Suppressor macrophage treated with lipopolysaccharide for 1 hour (primary cell): ENCODE measurements at places on chromosomes 11 and 22.

GRCh38 chr11:111582163-111582562, 20.1 kb upstream of the SIK2 start:
- no peak for DNase-seq

GRCh38 chr11:105960252-105961245, 61.5 kb downstream of the MSANTD4 start:
- no peak for DNase-seq

GRCh38 chr22:17785185-17786184, 11.2 kb upstream of the BID start:
- peak; percentile 82 for DNase-seq

- no peak for DNase-seq
These were observed 496 bp upstream of the CST6 start for GRCh38 chr11:66011239-66011784.

GRCh38 chr22:22691055-22691454, 46.6 kb downstream of the GGTLC2 start:
- DNase-seq: no peak

- DNase-seq: no peak
These were observed 7.3 kb upstream of the ADAMTS8 start for GRCh38 chr11:130435671-130436070.

DNA sequence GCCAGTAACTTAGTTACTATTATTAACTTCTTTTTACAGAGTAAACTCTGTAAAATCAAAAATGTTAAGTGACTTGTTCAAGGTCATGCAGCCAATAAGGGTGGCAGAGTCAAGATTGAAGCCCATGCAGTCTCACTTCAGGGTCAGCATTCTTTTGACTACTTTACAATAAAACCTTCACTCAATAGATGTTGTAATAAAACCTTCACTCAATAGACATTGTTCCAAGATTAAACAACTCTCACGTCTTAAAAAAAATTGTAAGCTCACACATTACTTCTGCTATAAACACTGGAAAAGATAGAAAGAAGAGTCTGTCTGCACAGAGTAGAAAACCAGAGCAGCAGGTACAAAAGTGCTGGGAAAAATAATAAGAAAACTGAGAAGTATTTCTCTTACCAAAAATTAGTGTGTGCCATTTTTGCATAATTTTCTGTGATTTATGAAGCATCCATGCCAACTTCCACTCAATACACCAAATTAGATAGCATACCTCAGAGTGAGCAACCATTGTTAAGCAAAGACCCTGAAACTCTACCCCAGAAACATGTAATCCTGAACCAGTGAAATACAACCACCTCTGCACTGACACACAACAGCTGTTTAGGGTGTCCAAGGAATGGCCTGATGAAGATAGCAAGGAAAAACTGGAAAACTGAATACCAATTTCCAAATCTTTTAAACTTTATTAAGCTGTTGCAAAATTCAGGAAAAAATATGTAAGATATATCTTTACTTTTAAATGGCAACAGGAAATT, 4.9 kb upstream of the SOX6 start:
- no peak for DNase-seq

DNA sequence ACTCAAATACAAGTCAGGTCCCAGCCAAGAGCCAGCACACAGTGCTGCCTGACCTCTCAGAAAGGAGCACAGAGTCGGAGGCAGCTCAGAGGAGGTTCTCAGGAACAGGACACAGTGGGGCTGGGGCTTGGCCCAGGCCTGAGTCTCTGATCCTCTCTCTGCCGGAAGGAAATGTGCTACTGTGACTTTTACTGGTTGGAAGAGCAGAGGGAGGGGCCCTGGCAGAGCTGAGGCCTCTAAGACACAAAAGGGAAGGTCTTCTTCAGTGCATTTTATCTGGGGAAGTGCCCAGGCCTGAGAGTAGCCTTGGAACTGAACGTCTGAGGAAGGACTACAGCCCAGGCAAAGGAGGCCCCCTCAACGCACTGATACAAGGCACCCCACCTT, 16.2 kb upstream of the CASTOR1 start:
- peak; percentile 72 for DNase-seq

DNA sequence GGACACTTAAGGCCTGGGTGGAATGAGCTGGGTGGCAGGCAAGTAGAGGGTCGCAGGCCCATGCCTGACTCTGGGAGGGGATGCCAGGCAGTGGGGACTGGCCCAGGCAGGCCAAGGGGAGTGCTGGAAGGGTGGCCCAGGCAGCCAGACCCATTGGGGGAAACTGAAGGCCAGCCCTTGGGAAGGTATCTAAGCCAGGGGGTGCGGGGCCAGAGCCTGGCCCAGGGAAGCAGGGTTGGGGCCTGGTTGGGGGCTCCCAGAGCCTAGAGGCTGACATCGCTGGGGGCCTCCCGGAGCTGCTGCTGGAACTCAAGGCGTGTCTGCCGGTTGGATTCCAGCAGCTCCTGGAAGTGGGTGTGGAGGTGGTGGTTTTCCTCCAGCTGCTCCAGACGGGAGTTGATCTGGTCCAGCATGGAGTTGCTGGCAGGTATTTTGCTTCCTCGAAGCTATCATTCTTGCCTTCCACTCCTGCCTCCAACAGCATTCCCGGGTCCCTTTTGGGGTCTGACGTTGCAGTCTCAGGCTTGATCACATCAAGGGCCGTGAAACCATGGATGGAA, 35.3 kb upstream of the XBP1 start:
- DNase-seq: no peak

DNA sequence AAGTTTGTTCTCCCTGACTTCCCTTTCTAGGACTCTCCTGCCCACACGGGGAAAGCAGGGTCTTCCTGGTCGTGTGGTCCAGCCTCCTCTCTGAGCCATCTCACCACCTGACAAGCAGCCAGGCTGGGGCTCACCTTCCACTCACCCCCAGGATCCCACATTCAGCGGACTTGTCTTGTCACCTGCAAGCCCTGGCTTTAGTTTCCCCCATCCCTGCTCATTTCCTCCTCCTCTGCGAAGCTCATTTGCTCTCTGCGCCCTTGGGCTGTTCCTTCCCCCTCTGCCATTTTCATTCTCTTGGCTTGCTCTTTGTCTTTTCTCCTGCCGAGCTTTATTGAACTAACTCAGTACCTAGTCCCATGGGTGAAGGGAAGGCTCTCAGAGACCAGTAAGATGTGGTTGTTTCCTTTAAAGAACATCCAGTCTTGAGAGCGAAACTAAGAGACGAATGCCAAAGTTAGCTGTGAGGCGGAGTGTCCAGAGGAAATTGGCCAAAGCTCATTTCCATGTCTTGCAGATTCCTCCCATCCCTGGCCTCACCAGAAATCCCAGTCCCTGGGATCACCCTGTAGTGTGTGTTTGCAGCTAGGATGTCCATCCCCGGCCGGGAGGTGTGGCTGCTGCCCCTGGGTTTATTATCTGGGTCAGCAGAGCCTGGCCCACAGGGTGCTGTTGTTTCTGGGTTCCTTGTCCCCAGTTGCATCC, 2.0 kb downstream of the ST14 start:
- no peak for DNase-seq

- DNase-seq: no peak
These were observed 42.1 kb downstream of the MYO7A start for GRCh38 chr11:77170107-77170506.

- no peak for DNase-seq
These were observed 61.8 kb upstream of the POU2AF2 start for GRCh38 chr11:111183706-111184105.

- peak; percentile 64 for DNase-seq
These were observed 1.8 kb downstream of the TLCD5 start for GRCh38 chr11:120326845-120327281.

GRCh38 chr22:19336133-19337075, 44.9 kb upstream of the CLTCL1 start:
- DNase-seq: no peak

DNA sequence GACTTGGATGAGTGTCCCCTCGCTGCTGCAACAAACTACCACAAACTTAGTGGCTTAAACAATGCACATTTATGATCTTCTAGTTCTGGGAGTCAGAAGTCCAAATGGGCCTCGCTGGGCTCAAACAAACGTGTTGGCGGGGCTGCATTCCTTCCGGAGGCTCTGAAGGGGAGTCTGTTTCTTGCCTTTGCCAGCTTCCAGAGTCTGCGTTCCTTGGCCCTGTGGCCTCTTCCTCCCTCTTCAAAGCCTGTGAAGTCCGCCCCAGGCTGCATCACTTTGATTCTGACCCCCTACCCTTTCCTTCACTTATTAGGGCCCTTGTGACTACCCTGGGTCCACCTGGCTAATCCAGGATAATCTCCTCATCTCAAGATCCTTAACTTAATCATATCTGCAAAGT, 80.3 kb upstream of the NECTIN1 start:
- no peak for DNase-seq

- DNase-seq: no peak
These were observed 48.8 kb upstream of the HSD17B12 start for GRCh38 chr11:43631732-43632131.

DNA sequence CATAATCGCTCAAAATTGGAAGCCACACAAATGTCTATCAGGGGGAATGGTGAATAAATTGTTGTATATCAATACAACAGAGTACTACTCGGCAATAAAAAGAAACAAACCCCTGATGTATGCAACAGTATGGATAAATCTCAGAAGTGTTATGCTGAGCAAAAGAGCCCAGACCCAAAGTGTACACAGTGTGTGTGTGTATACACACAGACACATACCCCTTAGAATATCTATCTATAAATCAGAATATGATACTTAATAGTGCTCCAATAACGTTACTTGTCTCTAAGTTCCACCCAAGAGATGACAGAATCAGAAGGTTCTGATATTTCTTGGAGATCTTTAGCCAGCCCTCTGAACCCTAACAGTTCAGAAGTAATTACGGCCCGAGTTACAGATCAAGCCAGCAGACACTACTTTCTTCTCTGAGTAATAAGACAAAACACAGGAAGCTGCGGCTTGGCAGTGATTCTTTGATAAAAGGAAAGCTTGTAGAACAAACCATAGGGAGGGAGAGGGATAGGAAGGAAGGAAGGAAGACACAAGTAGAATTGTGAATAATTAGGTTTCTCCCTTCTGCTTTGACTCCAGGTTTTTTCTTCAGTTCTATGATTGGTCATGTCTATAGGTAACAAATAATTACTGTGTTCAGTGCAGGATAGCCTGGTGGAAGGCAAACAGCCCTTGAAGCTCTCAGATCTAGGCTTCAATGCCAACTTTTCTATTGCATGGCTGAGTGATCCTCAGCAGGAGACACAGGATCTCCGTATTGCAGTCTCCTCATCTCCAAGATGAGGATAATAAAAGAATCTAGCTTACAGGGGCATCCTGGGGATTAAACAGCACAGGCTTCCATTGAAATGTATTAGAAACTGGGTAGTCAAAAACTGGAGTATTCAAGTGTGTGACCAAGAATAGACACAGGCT, 75.6 kb upstream of the TEAD1 start:
- no peak for DNase-seq

GRCh38 chr11:2265396-2265795, 5.0 kb downstream of the ASCL2 start:
- DNase-seq: peak; percentile 85

DNA sequence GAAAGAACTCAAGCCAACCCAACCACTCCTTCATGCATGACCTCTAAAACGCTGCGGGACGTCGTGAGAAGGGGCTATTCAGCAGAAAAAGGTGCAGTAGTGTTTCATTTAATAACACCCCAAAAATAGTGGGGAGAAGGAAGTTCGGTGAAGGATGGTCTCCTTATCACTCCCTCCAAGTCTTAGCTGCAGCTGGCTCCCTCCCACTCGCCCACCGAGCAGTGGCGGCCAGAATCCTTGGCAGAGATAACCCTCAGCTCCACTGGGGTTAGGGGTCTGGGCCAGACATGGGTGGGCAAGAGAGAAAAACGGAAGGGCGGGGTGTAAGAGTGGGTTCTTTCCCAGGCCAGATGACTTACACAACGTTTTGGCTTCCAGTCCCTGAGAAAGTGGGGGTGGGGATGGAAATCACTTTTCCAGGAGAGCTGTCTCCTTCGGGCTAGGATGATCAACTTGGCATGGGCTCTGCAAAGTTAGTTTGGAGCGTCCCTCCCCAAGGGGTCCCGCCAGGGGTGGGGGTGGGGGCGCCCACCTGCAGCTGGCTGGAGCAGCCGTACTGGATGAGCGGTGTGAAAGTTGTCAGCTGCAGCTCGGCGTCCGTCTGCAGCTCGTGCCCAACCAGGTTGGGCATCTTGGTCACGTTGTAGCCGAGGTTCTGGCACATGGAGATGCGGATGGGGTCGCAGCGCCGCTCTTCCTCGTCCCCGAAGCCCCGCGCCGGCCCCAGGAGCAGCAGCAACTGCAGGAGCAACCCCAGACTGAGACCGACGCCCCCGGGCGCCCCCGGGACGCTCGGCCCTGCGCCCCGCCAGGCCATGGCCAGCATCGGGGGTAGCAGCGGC, 705 bp downstream of the FZD4 start:
- DNase-seq: no peak

- DNase-seq: peak; percentile 21
These were observed 76.3 kb downstream of the FAM168A start for GRCh38 chr11:73521621-73522020.
